ENCODE measurements at places on chromosomes 2 and 18.

DNA sequence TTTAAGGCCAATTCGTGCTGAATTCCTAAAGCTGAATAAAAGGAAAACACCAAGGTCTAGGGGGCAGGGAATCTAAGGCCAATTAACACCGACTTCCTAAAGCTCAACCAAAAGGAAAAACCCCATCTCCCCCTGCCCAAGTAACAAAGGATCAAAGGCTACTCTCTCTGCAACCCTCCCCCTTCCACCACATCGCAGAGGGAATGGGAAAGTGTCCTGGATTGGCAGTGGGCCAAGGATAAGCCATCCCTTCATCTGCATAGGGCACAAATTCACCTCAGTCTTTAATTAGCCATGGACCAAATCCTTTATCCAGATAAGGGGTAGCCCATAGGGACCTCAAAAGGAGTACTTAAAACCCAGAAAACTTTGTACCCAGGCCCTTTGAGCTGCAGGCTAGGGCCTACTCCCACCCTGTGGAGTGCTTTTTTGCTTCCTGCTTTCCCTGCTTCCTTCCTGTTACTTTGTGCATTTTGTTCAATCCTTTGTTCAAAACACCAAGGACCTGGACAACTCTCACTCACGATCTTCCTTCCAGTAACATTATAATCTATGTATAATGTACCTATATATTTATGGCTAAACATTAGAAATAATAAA, 2119.8 kb upstream of the CELF4 start:
- DNase-seq = no peak

DNA sequence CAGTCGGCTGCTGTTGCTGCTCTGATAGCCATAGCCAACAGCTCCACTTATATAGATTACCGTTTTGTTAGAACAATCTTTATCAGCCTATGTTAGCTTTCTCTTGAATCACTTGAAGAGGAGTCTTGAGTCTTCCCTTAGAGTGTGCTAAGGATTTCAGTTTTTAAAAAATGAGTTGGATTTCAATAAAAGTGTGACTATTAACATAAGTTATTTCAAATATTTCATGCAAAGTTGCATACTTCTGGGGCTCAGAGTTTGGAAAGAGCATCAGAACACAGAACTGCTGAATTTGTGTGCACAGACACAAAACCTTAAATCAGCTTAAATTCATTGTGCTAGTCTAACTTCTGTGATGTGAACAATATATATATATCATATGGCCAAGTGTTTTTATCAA, 174.7 kb downstream of the MTX2 start:
- no peak for DNase-seq

- no peak for DNase-seq
Measured at GRCh38 chr2:140565756-140566155, 1565.1 kb downstream of the LRP1B start.

GRCh38 chr2:134370655-134371445, 117.0 kb downstream of the MGAT5 start:
- DNase-seq = no peak

All from GM10248 (cell line).